ENCODE measurements at places on chromosomes 1 and 21.

DNA sequence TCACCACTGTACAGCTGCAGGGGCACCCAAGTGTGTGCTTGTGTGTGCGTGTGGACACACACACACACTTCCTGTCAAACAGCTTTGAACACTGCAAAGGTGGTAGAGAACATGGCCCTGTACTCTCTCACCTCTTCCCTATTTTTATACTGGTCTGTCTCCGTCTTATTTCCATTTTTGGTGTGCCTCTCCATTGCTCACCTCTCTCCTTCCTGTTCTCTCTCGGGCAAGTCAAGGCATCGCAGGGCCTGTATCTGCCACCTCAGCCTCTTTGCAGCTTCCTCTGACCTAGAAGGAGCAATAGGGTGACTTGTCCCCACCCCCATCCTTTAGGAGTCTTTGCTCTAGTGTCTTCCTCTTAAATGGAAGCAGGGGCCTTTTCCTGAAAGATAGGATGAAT is 2.2 kb downstream of the SMCP start:
- DNase-seq, result no peak

DNA sequence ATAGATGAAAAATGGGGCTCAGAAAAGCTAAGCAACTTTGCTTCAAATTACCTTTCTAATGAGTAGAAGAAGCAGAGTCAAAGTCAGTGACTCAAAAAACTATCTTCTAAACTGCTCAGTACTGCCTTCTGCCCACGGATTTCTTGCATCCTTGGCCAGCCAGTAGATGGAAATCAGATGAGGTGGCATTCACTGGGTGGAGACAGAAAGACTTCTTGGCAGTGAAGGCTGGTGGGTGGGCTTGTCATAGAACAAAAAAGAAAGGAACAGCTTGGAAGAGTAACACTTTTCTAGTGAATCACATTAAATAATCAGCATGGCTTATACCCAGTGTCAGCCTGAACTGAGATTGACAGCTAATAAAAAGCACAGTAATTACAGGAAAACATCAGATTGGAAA is 170.7 kb downstream of the ST6GALNAC5 start:
- DNase-seq, result no peak

DNA sequence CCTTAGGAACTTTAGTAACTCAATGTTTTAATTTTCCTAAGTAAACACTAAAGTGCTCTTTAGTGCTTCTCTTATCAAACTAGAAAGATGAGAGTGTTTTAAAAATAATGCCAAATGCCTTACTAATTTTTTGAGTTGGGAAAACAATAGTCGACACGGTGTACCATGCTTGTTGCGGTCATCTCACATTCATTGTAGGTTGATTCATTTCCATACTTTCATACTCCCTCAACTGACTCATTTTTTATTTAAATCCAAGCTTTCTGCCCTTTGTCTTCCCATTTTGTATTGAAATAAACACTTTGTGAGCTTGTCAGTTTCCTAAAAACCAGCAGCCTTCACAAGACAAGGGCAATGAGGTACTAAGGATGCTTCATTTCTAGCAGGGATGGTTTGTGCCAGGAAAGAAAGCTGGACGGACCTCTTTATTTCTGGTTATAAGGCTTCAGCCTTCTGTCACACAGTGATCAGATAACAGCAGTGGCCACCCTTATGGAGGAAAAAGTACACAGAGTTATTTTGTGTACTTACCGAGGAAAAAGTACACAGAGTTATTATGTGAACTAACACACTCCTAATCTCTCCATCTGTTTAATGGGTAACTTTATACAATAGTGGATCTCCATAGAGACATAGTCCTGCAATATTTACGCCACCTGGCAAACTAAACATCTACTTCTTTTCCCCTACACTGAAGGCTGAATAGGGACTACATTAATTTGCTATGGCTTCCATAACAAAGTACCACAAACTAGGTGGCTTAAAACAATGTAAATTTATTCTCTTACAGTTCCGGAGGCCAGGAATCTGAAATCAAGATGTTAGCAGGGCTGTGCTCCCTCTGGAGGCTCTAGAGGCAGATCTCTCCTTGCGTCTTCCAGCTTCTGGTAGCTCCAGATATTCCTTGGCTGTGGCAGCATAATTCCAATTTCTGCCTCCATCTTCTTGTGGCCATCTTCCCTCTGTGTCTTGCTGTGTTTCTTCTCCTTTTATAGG is 13.0 kb upstream of the CCDC190 start:
- DNase-seq, result no peak

GRCh38 chr1:160579216-160579701 is at the start of gene CD84:
CD84 (minus strand) TSS chr1:160579496; CDS start chr1:160579437, 59 bp downstream.
- DNase-seq, result no peak

DNA sequence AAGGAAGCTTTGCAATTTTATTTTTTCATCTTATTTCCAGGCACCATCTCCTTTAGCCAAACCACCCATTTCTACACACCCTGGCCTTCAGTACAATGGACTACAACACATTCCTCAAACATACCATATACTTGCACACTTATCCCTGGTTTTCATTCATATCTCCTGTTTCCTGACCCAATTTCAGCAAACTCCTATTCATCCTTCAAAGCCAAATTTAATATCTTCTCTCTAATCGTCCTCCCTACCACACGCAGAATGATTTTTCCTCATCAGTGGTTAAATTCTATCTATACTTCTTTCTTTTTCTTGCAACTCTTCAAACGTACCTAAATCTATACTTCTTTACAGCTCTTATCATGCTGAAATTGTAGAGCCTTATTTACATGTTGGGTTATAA is 2.9 kb downstream of the DENND2C start:
- no peak for DNase-seq

- no peak for DNase-seq
These were observed 135.7 kb upstream of the TIAM1 start for GRCh38 chr21:31479714-31480113.

DNA sequence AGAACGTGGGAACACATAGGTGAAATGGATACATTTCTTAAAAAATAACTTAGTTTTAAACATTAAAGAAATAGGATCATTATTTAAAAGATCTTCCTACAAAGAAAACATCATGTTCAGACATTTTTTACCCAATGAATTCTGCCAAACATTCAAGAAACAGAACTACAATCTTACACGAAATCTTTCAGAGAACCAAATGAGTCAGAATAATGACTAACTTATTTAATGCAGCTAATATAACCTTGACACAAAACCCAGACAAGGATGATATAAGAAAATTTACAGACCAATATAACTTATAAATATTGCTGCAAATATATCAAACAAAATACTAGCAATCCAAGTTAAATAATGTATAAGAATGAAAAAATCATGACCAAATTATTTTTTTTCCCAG is 220.1 kb upstream of the KCNK2 start:
- DNase-seq, result no peak

DNA sequence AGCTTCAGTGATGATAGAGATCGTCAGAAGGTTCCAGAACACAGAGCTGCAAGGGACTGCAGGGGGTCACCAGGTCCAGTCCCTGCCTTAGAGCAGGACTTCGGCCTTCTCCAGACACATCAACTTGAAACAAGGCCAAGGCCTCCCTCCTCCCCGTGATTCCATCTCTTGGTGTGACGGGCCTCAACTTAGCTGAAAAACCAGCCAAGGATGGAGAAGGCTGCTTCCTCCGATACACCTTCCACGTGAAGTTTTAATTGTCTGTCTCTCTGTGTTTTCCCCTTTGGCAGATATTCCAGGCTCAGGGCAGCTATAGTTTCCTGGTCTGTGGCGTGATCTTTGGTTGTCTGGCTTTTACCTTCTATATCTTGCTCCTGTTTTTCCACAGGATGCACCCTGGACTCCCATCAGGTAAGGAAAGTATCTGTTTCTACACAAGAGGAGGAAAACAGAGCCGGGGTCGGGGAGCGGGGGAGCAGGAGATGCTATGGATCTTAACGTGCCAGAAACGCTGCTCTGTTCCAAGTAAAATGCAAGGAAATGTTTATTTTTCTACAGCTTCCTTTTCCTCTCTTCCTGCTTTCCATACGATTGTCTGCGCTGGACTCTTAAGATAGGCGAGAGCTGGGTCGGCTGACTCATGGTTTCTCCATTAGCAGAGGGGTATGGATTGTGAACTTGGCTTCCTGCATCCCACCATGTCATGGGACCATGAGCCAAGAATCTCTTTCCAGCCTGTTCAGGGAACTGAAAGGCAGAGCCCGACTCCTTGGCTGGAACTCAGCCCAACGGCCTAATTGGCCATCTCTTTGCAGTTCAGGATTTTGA is 32.8 kb downstream of the ELK4 start:
- no peak for DNase-seq

GRCh38 chr1:53293123-53293522 is 34.7 kb downstream of the LRP8 start:
- DNase-seq, result no peak

DNA sequence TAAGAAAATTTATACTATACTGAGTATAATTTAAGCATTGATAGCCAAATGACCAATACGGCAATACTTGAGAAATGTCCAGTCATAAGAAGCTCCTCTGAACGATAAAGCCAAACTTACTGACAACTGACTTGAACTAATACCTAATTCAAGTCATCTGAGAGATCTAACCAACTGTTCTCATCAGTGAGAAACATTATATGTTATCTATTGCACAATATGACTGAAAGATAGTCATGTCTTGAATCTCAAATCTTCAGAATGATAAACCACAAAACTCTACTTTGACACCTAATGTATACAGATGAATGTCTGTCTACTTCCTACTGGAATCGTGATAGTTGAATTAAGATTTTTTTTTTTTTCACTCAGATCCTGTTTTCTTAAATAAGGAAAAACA is 39.0 kb downstream of the APP start:
- no peak for DNase-seq

- no peak for DNase-seq
These were observed 66.7 kb downstream of the RPE65 start for GRCh38 chr1:68383092-68383491.

DNA sequence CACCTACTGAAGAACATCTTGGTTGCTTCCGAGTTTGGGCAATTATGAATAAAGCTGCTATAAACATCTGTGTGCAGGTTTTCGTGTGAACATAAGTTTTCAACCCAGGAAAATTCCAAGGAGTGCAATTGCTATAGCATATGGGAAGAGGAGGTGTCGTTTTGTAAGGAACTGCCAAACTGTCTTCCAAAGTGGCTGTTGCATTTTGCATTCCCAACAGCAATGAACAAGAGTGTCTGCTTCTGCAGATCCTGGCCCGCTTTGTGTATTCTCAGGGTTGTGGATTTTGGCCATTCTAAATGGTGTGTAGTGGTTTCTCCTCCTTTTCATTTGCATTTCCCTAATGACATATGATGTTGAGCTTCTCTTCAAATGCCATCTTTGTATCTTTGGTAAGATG is 23.8 kb downstream of the GNG4 start:
- no peak for DNase-seq

- DNase-seq, result no peak
These were observed 1012.7 kb downstream of the ADGRL2 start for GRCh38 chr1:82813386-82813785.

GRCh38 chr1:206590025-206590758 is 22.1 kb downstream of the EIF2D start:
- no peak for DNase-seq

DNA sequence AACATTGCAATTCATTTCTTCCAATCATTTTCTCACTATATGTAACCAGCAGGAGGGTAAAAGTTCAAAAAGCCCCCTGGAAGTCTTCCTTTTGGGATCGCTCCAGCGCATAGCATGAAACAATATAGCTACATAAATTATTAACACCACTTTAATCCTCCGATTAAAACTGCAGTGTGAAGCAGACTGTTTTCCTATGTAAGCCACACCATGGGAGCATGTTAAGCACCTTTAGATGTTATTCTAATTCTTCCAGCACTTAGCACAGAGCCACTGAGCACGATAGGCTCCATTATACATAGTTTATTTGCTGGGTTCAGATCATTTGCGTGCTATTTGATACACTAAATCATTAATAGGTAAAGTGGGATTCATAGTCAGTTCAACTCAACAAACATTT is 18.4 kb upstream of the GADD45A start:
- DNase-seq, result no peak

DNA sequence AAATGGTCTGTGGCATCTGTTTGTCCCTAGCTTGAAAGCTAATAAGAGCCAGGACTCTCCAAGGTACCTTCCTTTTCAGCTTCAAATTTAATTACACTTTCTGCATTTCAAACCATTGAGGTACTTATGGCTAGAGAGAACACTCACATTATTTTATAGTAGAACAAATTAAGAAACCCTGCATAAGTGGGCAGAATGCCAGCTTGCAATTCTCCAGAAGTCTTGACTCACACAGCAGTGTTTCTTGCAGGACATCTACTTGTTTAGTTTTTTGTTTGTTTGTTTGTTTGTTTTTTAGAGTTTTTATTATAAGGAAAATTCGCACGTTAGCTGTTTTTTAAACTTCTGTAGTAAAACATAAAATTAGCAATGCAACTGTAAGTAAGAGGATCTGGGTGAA is 397.2 kb downstream of the NEGR1 start:
- DNase-seq, result no peak

All from stimulated activated CD4-positive, alpha-beta T cell treated with anti-CD3 and anti-CD28 coated beads, Interleukin-15, amount 100 ng/mL, for 1 hour (primary cell).